ENCODE measurements at places on chromosomes 12 and 14.

DNA sequence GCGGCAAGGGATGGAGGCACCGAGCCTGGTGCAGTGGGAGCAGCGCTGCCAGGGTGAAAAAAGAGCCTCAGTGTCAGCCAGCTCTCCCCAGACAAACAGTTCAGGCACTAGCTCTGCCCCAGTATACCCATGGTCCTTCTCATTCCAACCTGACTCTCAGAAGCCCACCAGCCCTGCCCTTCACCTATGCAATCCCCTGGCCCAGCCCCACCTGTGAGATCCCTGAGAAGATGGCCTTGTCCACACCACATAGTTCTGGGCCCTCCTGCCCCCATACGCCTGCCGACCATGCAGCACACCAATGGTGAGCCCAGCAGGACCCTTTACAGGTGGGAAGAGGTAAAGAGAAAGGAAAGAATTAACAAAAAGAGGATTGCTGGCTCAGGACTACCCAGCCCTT, 6.5 kb downstream of the KMT2D start:
- no peak for DNase-seq

DNA sequence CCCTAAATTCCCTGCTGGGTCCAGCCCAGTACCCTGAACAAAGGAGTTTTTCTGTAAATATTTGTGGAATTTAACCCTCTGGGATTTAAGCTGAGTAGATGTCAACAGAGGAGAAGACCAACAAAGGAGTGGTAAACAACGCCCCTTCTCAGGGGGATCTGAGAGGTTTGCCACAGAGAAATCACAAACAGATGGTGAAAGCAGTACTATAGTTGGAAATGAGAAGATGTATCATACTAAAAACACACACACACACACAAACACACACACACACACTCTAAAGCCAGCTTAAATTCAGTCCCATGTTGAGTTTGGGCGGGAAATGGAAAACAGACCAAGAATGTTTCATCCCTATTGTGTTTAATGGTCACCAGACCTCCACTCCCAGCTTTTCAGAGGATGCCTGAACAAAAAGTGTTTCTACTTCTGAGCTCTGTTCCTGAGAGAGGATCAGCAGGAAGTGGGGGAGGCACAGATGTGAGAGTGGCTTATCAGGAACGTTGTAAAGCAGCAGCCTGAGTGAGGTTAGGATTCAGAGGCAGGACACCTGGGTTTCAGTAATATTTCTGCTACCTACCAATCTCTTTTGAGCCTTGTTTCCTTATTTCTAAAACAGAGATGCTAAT, 3.2 kb downstream of the BIN2 start:
- DNase-seq: peak; percentile 53

- no peak for DNase-seq
Measured at GRCh38 chr12:113231235-113232088, 10.2 kb downstream of the TPCN1 start.

DNA sequence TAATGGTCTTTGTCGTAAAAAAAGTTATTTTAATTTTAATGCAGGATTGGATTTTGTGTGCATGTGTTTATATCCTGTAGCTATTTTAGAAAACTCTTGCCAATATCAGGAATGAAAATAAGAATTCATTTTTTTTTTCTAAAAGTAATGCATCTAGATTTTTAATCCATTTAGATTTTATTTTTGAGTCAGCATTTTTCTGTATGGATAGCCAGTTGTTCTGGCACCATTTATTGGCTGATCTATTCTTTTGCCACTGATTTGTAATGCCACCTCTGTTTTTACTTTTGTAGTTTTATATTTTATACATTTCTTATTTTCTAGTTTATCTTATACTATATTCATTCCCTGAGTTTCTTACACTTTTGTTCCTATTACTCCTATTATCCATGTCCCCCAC, 343.0 kb downstream of the FOXG1 start:
- DNase-seq: no peak

DNA sequence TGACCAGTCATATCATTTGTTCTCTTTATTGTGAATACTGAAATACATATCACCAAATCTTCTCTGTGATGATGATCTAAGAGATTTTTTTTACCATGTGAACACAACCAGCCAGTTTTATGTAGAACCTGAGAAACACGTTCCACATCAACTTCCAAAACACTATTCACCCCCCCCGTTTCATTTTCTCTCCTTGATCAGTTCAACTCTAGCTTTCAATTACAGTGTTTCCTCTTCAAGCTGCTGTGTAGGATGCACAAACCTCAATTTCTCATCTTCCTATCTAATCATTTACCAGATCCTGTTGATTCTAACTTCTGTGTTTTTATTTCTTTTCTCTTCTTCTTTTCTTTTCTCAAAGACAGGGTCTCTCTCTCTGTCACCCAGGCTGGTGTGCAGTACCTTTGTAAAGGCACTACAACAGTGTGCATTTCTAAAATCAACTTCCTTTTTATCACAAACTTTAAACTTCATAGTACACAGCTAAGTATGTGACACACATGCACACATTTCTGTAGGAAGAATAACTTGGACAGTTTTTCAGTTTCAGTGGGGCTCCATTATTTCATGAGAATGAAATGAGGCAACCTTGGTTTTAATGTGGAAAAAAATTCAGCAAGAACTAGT, 149.9 kb upstream of the FBXO33 start:
- DNase-seq: no peak

DNA sequence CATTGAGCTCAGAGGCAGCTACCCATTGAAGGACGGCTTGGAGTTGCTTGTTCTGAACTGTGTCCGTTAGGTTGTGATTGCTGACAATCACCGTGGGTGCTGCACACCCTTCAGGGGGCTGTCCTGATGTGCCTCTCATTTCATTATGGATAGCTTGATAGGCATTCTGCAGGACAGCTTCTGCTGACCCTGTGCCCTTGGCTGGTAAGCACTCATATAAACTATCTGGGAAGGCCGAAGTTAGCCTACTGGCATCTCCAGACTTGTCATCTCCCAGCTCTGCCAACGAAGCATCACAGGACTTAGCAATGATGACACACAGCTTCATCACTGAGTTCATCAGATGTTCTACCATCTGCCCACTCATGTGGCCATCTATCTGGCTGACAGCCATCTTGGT, 22.3 kb downstream of the AKAP3 start:
- DNase-seq: peak; percentile 36

GRCh38 chr12:49287876-49288275, 7.1 kb upstream of the PRPH start:
- DNase-seq: no peak

DNA sequence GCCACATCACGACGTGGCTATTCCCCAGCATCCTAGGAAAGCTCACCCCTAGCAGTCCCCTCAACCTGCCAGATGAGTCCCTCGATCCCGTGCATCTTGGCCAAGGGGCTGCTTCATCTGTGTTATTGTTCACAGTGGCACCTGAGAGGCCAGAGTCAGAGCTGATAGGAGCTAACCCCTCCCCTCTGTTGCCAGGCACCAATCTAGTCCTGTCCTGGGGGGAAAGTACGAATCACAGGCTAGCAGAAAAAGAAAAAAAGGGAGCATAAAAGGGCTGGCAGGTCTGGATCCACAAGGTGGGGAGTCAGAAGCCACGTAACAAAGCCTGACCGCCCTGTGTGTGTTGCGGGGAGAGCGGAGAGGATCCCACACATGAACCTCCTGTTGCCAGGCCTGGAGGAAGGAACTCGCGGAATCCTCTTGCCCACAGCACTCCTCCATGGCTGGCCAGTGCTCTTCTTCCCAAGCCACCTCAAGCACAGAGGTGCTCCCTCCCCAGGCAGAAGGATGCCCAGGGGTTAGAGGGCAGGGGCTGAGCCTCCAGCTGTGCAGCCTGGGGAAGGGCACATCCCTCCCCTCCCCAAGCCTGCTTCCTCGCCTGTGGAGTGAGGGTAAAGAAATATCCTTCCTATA, 91.8 kb downstream of the ITPK1 start:
- DNase-seq: no peak

- peak; percentile 76 for DNase-seq
Measured at GRCh38 chr12:29739279-29739991, 44.3 kb downstream of the TMTC1 start.

DNA sequence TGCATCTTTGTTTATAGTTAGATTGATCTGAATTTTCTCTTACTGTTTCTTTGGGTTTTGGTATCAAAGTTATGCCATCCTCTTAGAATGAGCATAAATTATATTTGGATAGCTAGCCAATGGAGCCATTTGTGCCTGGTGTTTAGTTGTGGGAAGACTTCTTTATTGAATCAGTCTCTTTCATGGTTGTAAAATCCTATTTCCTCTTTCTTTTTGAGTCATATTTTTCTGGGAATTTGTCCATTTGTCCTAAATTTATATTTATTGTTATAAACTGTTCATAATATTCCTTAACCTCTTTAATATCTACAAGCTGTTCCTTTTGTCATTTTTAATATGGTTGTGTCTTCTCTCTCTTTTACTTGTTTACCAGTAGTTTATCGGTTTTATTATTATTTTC, 462.5 kb downstream of the AEBP2 start:
- DNase-seq: no peak

- DNase-seq: peak; percentile 34
Measured at GRCh38 chr12:102816816-102817434, 100.1 kb downstream of the PAH start.

DNA sequence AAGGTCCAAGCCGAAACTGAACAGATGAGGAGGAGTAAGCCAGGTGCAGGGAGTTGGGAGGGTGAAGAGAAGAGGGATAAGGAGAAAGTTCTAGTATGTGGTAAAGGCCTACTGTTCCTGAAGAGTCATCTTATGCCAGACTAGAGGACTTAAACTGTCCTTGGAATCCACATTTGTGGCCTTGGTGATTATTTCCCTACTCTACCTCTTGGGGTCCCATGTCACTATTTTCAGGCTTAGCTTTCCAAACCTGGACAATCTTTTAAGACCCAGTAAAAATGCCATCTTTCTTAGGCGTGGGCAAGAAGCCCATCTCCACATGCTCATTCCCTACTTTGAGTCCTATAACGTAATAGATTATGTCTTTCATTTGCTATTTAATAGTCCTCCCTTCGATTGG, 40.1 kb upstream of the CRY1 start:
- DNase-seq: no peak

GRCh38 chr12:53279283-53279869, 11.3 kb downstream of the ESPL1 start:
- no peak for DNase-seq

DNA sequence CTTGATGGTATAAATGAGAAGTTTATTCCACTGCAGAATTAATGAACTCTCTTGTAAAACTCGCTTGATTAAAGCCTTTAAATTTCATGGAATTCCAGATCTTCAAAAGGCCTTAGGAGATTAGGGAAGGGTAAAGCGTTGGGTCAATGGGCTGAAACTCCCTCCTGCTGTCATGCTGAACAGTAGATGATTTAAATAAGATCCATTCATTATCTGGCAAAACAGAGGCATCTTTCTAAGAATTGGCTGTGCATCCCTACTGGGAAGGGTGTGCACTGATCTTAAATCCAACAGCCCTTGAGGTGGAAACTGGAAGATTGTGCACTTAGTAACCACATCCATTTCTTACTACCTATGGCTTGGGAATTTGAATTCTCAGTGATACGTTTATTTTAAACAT, 56.0 kb downstream of the PLCZ1 start:
- no peak for DNase-seq

- no peak for DNase-seq
Measured at GRCh38 chr14:32578181-32578580, 249.1 kb downstream of the AKAP6 start.

- DNase-seq: no peak
Measured at GRCh38 chr12:72207486-72208409, 64.4 kb upstream of the TRHDE start.

- no peak for DNase-seq
Measured at GRCh38 chr14:103273745-103274615, 60.1 kb upstream of the EIF5 start.

- peak; percentile 52 for DNase-seq
Measured at GRCh38 chr12:109880043-109880931, at the start of gene GLTP. TSS of gene GLTP (minus strand) at chr12:109880541. CDS start at chr12:109880374, 167 bp downstream.

DNA sequence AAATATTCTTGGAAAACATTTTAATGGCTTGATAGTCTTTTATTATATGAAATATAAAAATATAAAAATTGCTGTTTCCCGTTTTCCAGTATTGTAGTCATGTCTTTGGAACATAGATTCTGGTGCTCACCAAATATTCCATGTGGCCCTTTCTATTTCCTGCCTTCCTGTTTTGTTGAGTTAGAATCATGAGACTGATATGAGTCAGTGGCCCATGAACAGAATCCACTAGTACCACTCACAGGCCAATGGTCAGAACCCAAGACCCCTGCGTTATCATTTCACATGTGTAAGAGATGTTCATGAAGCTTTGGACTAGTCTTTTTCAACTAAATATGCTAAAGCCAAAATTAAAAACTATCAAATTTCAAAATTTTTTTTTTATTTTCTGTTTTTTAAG, 56.9 kb downstream of the BICD1 start:
- peak; percentile 47 for DNase-seq

- DNase-seq: peak; percentile 99
Measured at GRCh38 chr12:93677195-93678064, at the start of gene CRADD. TSS of gene CRADD (plus strand) at chr12:93677375.

Data from fibroblast of mammary gland (primary cell).